ENCODE measurements at places on chromosomes 7 and 10.
A peak's percentile ranks its signal among the peaks of the same experiment; 100 is the strongest.

DNA sequence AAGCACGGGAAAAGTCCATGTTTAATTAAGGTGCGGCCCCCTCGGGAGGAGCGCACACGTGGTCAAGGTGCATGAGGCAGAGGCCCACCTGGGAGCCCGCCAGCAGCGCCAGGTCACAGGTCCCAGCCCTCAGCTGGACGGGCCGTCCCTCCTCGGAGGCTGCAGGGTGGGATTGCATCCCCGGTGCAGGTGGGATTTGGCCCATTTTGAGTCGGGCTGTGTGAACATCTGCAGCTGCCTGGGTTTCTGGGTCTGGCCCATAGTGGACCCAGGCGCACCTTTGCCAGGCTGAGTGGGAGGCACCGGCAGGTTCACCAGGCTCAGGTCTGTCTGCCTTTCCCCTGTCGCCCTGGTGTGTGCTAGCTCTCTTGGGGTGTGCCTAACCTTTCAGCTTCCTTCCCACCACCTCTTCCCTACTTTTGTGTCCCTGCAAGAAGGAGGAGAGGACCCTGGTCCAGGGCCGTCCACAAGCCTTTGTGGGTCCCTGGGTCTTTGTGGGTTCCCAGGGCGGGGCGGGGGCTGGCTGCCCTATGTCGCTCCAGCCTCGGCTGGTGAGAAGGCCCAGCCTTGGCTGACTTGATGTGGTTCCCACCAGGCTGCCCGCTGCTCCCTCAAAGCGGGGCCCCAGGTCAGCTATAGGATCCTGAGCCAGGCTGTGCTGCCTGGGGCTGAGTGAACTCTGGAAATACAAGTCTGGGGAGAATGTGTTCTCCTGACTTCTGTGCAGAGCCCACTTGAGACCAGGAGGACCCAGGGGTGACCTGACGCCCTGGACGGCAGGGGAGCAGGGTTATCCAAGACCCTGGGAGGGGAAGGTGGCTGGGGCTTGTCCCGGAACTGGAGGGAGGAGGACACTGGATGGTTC is 186.7 kb upstream of the SHH start:
- DNase-seq: no peak

DNA sequence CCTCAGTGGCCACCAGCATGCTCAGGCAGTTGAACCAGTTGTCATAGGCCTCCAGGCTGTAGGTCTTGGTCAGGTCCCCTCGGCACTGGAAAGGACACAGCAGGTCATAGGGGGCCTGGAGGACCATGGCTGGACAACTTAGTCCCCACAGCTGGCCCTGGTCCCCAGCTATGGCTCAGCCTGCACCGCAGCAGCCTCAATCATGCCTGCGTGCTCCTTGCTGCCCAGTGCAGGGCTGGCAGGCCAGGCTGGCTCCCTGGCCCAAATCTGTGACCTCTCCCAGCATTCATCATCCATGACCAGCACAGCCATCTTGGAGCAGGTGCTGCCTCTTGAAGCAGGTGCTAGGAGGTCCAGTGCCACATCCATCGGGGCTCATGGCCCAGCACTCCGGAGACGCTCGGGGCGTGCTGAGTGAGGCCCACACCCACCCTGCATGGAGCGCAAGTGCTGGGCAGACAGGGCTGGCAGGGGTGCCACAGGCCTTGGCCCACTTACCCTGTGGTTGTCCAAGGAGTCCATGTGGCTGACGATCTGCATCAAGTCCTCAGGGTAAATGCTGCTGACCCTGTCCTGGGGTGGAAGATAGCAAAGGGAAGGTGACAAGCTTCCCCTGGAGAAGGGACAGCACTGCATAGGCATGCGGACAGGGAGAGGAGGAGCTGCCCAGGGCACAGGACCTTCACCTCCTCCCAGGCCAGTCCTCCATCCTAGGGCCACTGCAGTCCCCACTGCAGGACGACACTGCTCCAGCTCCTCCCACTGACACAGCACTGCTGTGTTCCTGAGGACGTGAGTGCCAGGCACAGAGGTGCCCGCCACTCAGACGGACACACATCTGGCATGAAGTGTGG is 61.7 kb downstream of the CSGALNACT2 start:
- peak; percentile 42 for DNase-seq

DNA sequence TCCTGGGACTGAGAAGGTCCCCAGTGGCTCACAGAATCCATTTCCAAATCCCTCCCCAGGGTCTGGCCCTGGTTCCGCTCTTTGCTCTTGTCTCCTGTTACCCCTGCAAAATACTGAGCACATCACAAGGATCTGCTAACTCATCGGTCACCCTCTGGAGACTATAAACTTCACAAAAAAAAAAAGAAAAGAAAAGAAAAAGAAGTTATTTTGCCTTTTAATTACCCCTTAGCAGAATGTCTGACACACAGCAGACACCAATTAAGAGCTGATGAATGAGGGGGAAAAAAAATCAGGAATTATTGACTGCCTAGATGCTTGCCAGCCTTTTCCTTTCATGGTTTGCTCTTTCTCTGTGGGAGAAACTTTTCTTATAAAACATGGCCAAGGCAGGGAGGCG is 578.7 kb downstream of the GRID1 start:
- no peak for DNase-seq

GRCh38 chr7:89623018-89623672 is 531.1 kb upstream of the STEAP1 start:
- DNase-seq: no peak

DNA sequence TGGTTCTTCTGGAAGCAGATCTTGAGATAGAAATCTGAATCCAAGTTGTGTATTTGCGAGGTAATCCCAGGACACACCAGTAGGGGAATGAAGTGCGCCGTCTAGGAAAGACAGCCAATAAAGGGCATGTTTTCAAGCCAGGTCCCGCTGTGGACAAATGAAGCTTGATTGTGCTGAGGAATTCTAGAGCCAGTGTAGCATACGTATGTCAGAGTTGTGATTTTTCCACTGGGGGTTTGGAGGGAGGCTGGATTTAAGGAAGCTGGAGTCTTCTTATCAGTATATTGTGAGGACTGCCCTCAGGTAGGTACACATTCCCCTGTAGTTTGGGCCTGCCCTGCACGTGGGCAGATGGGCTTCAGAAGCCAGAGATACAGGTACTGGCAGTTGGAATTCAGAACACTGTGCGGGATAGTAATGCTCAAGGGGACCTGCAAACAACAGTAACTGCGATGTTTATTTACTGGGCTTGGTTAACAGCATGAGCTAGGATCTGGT is 50.9 kb downstream of the GALNT11 start:
- no peak for DNase-seq

DNA sequence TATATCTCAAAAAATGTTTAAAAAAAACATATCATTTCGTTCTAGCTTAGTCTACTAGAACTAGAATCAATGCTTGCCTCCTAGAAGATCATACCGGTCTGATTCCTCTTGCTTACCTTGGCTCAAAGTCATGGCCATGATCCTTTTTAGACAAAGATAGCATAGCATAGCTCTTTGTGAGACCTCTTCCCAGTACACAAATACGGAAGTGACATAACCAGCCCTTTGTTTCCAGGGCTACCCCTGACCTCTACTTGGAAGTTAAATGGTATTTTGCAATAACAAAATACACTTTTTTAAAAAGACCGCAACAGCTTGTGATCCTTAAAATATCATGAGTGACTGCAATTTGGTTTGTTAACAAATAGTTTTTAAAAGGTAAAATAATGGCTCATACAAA is 130.7 kb upstream of the NOBOX start:
- DNase-seq: no peak

DNA sequence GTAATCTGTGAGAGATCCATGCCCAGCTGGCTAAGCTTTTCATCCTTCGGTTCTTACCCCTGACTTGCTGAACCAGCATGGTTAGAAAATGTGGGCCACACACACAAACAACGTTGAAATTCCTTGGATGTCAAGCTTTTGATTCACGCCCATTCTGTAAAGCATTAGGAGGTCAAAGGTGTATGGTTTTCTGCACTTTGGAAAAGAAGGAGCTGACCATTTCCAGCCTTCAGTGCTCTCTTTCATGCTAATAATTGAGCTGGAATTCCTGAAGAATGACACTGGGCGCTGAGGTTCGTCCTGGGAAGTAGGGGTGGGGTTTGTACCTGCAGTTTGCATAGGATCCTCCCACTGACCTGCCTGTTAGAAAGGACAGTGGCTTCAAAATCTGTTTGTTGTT is 23.1 kb downstream of the KLF6 start:
- DNase-seq: no peak

GRCh38 chr7:23161482-23161881 is 20.4 kb upstream of the NUP42 start:
- DNase-seq: no peak

- no peak for DNase-seq
Measured at GRCh38 chr7:25847336-25848070, 304.5 kb upstream of the NFE2L3 start.

DNA sequence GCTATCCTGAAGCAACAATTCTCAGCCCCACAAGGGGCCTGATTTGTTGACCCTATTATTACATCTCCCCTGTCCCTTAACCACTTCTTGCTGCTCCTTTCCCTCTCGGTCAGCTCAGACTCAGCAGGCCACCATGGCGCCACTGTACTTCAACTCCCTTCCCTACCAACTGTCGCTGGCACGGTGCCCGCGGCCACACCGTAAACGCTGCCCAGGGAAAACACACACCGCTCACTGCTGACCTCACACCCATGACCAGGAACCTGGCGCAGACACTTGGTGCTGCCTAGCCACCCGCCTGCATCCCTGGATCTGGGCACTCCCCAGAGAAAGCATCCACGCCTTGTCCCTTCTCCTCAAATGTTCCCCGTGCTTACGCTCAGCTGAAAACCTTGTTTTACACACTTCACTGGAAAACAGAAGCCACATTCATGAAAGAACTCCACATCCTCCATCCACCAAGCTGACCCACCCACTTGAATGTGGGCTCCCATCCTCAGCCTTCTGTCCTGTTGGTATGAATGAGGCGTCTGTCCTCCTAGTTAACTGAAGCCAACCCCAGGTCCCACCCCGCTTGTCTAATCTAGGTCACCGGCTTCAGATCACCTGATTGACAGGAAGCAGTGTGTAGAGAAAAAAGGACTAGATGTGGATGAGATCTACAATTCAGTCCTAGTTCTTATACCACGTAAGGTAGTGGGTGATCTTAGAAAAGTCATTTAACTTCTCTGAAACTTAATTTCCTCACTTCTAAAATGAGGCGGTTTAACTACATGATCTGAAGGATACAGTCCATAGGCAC is 28.5 kb upstream of the CRYGN start:
- no peak for DNase-seq

DNA sequence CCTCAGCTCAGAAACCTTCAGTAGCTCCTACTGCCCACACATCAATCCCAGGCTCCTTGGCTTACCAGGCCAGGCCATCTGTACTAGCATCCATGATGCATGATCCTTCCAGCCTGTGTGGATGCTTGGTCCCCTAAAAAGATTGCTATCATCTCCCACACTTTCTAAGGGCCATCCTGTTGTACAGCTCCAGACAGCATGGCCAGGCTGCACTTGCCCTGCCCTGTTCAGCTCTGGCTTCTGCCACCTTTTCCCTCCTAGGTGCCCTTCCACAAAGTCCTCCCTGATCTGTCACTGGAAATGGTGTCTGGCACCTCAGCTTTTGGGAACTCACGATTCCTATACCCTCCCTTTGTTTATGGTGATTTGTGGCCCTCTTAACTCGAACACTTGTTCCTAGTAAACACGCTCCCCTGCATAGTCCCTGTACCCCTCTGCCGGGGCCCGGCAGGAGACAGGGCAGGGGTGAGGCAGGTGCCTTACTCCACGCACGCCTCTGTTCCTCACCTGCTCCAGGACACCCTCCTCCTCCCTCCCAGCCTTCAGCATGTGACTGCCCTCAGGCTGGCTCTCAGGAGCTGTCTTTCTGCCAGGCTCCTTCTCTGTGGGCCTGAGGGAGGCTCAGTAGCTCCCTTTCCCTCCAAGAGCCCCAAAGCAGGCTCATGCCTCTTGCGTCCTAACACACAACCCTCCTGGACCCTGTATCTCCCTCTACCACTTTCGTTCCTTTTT is 71.8 kb downstream of the CDH23 start:
- DNase-seq: no peak

GRCh38 chr7:152924238-152924637 is 164.7 kb downstream of the ACTR3B start:
- DNase-seq: no peak

GRCh38 chr7:128790315-128791041 is 1.3 kb upstream of the CCDC136 start:
- no peak for DNase-seq

DNA sequence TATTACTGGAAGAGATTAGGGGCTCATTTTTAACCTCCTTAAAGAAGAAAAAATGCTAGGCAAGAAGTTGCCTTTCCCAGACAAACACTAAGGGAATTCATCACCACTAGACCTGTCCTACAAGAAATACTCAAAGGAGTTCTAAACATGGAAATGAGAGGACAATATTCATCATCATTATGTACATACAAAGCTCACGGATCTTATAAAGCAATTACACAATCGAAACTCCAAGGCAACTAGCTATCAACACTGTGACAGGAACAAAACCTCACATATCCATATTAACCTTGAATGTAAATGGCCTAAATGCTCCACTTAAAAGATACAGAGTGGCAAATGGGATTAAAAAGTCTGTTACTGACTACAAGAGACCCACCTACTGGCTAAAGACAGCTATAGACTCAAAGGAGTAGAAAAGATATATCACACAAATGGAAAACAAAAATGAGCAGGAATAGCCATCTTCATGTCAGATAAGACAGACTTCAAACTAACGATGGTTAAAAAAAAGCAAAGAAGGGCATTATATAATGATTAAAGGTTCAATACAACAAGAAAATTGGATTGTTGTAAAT is 246.6 kb downstream of the ADRA2A start:
- DNase-seq: no peak

GRCh38 chr10:131487822-131488221 is 176.3 kb upstream of the TCERG1L start:
- no peak for DNase-seq

DNA sequence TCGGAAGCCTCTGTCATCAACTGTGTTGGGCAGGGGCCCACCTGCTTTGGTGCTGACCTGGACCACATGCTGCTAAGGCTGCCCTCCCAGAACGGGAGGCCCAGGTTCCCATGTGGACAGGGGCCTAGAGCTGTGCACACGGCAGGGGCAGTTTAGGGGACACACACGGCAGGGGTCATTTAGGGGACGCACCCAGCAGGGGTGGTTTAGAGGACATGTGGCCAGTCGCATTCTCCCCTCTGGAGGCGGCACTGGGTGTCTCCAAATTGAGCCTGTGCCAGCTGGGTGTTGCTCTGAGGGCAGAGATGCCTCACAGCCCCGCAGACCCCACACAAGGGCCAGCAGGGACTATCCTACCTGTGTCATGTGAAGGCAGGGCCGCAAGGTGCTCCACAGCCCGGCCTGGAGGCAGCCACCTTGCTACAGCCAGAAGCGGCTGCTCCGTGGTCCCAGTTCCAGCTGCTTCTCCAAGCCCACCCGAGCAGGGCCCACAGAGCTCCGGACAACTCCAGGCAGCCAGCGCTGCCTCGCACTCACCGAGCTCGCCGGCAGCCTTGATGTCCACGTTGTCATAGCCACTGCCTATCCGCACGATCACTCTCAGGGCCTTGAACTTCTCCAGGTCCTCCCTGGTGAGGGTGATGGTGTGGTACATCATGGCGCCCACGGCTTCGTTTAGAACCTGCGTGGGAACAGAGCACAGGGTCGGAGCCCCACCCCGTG is 60.7 kb downstream of the ZRANB1 start:
- peak; percentile 29 for DNase-seq

GRCh38 chr10:115992236-115992986 is 280.6 kb downstream of the GFRA1 start:
- DNase-seq: no peak

All from RWPE2 (cell line).